Activated T-helper 1 cell treated with anti-CD3 and anti-CD28 coated beads, Interleukin-2, amount 50 U/mL, for 16 hours (primary cell): ENCODE measurements at places on chromosomes 5 and 9.

DNA sequence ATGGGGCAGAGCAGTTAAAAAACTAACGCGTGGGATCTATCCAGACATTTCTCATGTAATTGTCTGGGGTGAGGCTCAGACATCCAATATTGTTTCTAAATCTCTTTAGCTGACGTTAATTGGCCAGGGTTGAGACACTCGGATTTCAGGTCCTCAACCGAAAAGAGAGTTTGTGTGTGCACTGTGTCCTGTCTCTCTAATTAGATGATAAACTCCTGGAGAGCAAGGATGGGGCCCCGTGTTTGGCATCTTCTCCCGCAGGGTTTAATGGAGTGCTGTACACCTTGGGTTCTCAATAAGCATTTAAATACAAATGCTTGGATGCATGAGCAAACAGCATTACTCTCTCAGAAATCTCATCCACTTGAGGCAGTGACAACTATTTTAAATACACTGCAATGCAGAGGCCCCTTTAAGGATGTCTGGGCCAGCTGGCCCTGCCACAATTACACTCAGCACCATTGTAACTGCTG, 139.6 kb downstream of the MTX3 start:
- no peak for DNase-seq

GRCh38 chr9:136255166-136255538, 9.5 kb upstream of the QSOX2 start:
- DNase-seq: no peak

GRCh38 chr9:113160571-113160970, 9.8 kb downstream of the SLC31A2 start:
- DNase-seq: no peak

DNA sequence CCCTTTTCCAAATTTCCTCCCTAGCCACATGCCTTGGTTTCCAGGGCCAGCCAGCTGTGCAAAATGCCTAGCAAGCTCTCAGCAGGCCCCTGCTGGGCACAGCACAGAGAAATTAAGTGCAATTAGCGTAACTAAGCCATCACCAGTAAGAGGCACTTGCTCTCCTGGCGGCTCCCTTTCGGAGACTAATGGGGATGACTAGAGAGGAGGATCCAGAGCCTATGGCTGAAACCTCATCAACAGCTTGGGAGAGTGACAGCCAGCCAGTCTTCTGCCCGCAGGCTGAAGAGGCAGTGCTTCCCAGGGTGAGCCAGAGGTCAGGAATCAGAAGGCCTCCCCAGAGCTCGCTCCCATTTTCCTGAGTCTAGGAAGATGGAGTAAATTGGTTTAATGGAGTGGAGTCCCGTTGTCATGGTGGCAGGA, 108.4 kb downstream of the KCNIP1 start:
- no peak for DNase-seq

DNA sequence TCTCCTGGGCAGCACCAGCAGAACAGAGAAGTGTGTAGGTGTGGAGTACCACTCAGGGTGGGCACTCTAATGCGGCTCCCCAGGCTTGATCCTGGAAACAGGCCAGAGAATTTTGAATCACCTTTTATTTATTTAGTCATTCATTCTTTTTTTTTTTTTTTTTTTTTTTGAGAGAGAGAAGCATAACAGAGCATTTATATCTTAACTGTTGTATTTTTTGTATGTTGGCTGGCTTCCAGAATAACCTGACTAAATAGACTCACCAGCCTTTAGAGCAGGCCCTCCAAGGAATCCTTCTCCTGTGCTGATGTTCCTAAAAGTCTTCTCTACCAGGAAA, 153.4 kb downstream of the PIK3R1 start:
- DNase-seq: no peak

- no peak for DNase-seq
Observed at GRCh38 chr5:83864652-83865051, 144.0 kb upstream of the HAPLN1 start.

GRCh38 chr9:129623331-129623730, 2.4 kb upstream of the C9orf50 start:
- no peak for DNase-seq

DNA sequence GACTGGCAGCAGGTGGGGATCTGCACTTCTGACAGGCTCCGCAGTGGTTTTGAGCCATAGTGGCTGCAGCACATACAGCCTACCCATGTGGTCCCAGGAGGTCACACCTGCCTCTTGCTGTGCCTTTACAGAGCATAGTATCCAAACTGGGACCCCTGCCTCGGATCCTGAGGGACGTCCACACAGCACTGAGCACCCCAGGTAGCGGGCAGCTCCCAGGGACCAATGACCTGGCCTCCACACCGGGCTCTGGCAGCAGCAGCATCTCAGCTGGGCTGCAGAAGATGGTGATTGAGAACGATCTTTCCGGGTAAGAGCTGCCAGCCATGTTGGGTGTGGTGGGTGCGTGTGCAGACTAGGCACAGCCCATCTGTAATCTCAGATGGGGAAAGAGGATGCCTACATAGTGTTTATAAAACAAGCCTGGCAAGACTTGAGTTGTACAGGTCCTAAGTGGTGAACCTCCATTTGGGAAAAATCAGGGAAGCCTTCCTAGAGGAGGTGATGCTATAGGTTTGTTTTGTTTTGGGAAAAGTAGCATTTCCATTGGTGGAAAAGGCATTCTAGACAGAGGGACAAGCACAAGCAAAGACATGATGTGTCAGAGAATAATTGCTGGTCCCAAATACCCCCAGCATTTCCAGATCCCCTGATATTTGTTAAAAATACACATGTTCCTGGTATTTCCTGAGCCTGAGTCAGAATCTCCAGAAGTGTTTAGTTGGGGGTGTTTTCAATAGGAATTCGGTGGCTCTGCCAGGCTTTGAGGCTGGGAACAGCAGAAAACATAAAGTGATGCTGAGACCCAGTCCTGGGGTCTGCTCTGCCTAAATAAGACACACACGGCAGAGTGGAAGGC, 119.2 kb downstream of the DAB2IP start:
- no peak for DNase-seq

GRCh38 chr5:131754363-131754762, 42.5 kb downstream of the FNIP1 start:
- no peak for DNase-seq

- no peak for DNase-seq
Observed at GRCh38 chr9:109963079-109963478, 183.1 kb downstream of the PALM2AKAP2 start.

DNA sequence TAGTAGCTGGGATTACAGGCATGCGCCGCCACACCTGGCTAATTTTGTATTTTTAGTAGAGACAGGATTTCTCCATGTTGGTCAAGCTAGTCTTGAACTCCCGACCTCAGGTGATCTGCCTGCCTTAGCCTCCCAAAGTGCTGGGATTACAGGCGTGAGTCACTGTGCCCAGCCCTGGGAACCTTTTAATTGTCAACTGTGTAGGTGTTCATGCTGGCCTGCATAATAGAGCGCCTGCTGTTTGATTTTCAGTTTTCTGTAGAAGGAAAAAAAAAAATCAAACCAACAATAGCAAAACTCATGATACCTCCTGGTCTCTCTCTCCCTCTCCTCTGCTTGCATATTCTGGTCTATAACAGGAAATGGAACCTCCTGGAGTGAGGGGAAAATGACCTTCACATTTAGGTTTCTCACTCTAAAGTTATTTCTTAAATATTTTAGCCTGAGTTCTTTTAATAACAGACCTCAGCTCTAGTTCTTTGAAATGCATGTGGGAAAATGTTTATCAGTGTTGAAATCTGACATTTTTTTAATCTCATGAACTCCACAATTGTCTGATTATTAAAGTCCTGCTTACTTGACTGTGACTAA, 51.7 kb downstream of the EXOSC2 start:
- DNase-seq: no peak

GRCh38 chr9:100619665-100620064, 41.8 kb downstream of the CAVIN4 start:
- no peak for DNase-seq
